T follicular helper cell (primary cell): ENCODE measurements at places on chromosomes 11 and 22.

DNA sequence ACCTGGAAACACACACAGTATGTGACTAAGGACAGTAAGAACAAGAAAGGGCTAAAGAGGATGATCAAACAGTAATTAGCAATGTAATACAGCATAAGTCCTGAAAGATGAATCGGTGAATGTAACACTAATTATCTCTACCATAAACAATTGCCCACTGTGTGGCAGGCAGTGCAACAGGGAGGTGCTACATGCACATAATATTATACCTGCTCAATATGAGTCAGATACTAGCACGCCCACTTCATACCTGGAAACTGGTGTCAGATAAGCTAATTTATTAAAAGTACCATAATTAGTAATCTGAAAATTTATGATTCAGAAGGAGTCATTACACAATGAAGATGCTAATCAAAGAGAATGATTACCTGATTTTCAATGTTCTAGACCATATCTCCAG, 14.9 kb downstream of the CASP12 start:
- DNase-seq, result no peak

GRCh38 chr11:97107604-97108003, 717.8 kb downstream of the JRKL start:
- DNase-seq, result no peak

DNA sequence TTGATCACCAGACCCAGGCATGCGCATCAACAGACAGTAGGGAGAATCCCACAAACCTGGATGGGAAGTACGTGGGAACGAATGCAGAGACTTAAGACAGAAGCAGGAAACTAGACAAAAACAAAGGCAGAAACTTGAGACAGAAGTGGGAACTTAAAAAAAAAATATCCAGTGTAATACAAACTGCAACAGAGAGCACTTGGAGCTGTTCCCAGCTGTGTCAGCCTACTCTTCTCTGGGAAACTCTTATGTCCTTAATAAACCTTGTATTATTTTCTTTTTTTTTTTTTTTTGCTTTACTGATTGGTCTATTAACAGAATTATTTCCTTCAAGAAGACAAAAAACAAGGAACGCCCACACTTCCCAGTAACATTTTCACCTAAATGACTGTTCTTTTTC, 1818.1 kb upstream of the RAG2 start:
- DNase-seq, result no peak

DNA sequence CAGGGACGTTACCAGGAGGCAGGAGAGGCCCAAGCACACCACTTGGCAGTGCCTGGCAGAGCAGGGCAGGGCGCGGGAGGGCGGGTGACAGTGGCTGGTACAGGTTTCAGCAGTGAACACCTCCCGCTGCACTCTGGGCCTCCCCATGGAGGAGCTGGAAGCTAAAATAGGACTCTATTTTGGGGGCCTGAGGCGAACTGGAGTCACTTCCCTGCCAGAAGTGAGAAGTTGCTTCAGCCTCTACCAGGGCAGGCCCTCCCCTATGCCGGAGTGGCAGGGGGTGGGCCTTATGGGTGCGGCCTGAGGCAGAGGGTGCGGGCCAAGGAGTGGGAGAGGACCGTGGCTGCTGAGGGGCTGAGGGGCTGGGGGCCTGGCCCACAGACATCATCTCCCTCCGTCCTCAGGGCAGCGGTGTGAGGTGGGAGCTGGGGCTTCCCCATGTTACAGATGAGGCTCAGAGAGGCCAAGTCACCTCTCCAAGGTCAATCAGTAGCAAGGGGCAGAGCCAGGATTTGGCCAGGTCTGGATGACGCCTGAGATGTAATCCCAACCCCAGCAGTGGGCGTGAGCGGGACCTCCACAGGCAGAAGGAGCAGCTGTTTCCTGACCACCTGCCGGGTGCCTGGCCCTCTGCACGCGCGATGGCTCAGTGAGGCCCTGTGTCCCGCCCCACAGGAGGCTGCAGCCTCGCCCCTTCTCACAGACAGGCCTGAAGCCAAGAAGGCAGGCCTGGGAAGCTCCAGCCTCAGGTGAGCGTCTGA, 39.3 kb downstream of the KCNJ4 start:
- DNase-seq, result no peak

DNA sequence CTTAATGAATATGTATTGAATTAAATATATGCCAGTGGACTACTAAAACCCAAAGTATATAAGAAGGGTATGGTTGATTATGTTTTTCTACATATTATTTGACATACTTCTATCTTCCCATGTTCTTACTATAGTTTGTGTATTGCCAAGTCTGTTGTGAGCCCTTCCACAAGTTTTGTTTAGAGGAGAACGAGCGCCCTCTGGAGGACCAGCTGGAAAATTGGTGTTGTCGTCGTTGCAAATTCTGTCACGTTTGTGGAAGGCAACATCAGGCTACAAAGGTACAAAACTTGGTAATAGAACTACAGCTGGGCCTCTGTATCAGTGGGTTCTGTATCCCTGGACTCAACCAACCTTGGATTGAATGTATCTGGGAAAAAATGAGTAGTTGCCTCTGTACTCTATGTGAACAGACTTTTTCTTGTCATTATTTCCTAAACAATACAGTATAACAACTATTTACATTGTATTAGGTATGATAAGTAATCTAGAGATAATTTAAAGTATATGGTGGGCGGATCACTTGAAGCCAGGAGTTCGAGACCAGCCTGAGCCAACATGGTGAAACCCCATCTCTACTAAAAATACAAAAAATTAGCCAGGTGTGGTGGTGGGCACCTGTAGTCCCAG, 38.7 kb upstream of the TTC36 start:
- DNase-seq, result peak; percentile 72

DNA sequence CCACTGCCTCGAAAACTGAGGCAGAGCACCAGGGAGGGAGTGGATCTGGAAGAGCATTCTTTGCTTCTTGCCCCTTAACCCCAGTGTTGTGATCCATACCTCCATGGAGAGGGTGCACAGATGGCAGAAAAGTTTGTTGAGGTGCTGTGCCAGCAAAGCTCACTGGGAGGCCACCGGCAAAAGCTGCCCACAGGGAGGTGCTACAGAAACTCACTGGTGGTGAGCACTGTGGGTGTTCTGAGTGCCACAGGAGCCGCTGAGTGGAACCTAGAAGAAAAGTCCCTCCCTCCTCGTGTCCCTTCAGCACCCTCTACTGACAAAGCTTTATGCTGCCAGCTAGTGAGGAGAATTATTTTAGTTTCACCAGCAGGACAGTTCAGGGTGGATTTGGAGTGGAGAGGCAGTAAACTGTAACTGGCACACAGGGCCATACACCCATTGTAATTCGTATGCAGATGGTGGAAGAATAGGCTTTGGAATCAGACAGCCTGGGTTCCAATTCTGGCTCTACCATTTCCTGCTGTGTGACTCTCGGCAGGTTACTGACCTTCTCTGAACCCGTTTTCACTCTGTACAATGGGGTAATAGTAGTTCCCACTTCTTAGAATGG, 84.6 kb downstream of the SWAP70 start:
- DNase-seq, result peak; percentile 18

DNA sequence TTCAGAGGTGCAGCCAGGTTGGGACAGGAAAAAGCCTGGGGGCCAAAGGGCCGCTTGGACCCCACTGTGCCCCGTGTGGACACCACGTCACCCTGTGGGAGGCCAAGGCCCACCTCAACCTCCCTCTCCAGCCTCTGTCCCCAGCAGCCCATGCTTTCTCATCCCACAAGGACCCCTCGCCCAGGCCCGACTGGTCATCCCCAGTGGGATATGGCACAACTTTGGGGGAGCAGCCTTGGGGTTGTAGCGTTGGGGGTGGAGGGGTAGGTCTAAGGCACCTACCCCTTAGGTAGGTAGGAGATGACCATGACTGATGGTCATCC, 44.0 kb downstream of the IGF2 start:
- no peak for DNase-seq

DNA sequence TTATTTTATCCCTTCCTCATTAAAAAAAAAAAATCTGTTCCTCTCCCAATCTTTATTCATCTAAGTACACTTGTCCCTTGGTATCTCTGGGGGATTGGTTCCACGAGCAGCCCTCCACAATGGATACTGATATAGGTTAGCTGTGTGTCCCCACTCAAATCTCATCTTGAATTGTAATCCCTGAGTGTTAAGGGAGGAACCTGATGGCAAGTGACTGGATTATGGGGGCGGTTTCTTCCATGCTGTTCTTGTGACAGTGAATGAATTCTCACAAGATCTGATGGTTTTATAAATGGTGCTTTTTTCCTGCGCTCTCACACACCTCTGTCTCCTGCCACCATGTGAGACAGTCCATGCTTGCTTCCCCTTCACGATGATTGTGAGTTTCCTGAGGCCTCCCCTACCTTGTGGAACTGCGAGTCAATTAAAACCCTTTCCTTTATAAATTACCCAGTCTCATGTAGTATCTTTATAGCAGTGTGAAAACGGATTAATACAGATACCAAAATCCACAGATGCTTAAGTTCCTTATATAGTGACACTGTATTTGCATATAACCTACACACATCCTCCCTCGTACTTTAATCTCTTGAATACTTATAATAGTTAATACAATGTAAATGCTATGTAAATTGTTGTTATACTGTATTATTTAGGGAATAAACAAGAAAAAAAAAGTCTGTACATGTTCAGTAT, 62.0 kb downstream of the PACS1 start:
- no peak for DNase-seq

- DNase-seq, result no peak
These were observed 11.0 kb upstream of the SPDYC start for GRCh38 chr11:65159012-65159411.

GRCh38 chr22:44207981-44208317, 27.2 kb downstream of the PARVG start:
- no peak for DNase-seq

- DNase-seq, result no peak
These were observed 27.9 kb downstream of the TCIRG1 start for GRCh38 chr11:68066742-68067141.
